Left renal pelvis (tissue), 4 donors: ENCODE measurements at places on chromosomes 11 and 22.

- DNase-seq, result no peak
Observed at GRCh38 chr11:14764579-14765527, 121.2 kb downstream of the PDE3B start.

- DNase-seq, result no peak
Observed at GRCh38 chr11:125348674-125349309, 147.3 kb downstream of the FEZ1 start.

DNA sequence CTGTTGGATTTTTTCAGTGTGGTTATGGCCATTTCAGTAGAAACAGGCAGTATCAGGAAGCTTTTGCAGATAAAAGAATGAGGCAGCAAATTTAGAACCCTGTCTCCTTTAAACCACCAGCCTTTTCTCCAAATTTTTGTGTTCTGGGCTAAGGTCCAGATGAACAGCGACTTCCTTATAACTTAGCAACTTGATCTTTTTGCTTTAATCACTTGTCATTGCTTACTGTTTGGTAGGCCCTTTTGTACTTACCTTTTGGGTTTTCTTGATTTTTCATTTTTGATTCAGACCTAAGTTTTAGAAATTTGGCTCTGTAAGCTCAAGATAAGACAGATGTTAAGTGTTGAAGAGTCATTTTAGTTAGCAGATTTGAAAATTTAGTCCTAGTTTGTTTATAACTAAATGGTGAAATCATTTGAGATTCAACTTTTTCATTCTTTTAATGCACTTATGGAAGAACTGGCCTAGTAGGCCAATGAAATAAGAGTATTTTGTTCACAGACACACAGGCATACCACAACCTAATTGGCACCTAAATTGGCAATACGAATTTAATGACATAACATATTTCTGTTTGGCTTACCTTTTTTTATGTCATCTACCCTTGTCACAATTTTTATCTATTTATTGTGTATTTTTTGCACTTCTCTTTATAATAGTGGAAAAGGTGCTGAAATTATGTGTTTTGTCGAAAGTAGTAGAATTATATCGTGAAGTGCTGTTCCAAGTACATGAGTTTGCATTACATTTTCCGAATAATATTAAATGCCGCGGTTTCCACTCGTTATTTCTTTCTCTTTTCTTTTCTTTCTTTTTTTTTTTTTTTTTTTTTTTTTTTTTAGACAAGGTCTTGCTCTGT, 2.1 kb downstream of the RTN3 start:
- no peak for DNase-seq

GRCh38 chr11:95507794-95508193, 276.8 kb upstream of the SESN3 start:
- DNase-seq, result no peak

DNA sequence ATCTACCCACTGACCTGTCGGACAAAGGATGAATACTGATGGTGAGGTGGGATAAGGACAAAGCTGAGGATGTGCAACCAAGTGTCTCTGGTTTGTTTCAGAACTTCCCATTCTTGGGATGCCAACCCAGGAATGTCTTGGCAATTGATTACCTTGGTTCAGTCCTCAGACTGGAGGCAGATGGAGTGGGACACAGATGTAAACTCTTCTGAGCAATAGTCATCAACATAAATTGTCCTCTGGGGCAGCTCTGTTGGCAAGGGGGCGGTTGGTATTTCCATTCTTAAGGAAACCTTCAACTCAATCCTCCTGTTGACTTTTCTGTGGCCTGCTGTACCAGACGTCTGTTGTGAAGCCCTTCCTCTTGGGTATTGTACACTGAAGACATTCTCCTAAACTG, 6.8 kb downstream of the ABTB2 start:
- no peak for DNase-seq

DNA sequence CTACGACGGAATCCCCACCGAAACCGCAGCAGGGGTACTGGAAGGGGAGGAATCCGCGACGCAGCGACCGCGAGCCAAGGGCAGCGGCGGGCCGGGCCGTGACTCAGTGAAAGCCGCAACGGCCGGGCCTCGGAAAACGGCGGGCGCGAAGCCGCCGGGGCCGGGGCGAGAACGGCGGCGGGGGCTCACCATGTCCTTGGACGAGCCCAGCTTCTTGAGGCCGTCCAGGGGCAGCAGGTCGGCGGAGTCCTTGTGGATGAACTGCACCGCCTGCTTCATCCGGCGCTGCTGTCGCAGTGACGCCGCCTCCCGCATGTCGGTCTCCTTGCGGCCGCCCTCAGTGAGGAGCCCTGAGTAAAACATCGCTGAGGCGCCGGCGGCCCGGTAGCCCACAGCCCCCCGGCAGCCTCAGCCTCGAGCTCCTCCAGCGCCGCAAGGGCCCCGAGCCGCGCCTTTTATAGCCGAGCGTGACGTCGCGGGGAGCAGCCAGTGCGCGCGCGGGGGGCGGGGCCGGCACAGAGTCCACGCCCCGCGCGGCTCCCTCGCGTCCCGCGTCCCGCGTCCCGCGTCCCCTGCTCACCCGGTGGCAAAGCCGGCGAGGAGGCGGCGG, at the start of gene NRIP3:
Gene NRIP3, minus strand, starts transcription at position 429 of the 610 bp plus-strand sequence. Its CDS starts 66 bp downstream, at position 363.
- peak; percentile 6 for DNase-seq

DNA sequence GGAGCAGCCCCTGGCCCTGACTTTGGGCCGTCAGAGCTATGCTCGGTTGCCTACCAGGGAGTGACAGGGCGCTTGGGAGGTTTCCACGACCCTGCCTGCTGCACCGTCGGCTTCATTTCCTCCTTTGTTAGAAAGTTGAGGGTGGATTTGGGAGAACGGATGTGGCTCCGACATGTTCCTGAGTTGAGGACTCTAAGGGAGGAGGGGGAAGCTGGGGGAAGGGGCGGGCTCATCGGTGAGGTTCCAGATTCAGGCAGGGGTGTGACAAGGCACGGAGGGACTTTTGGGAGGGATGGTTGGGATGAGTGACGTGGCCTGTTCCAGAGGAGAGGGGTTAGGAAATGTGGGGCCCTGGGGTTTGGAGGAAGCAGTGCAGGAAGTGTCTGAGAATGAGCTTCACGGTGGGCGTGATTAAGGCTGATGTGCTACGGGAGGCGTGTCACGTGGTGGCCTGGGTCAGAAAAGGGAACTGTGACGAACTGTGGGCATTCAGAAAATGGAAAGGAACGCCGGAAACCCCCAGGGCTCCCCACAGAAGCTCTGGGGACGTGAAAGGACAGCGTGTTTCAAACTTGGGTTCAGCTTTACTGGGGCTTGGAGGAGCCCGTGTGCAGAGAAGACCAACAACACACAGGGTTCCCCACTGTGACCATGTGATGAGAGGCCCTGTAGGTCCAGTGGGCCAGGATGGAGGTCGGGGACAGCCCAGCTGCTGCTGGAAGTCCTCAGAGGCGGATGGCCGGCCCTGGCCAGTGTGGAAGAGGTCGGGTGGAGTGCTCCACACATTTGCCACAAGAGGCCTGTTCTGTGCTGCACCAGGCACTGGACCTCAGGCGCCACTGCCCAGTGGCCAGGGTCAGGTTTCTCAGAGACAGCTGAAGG, 2.8 kb downstream of the PARVB start:
- DNase-seq, result no peak

- no peak for DNase-seq
Observed at GRCh38 chr11:5229356-5229755, 2.5 kb upstream of the HBB start.
